ENCODE measurements at places on chromosomes 2 and 18.

GRCh38 chr2:11995456-11995855 lies 249.0 kb downstream of the LPIN1 start:
- peak; percentile 9 for DNase-seq

DNA sequence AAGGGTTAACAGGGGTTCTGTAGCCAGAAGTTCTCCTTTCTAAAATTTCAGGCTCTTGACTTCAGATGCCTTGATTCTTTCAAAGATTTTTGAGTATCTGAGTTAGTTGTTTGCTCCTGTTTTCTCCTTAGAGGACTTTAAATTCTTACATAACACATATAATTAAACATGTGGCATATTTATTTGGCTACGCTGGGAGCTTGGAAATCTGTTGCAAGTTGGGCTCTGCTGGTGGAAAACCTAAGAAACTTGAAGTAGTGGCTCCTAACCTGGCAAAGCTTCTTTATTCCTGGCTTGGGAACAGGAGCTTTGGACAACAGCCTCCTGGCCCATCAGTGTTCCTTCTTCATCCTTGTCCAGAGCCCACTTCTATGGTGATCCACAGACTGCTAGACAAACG lies 72.6 kb downstream of the VIT start:
- no peak for DNase-seq

- no peak for DNase-seq
Observed at GRCh38 chr2:230944757-230945372, 19.8 kb upstream of the GPR55 start.

- no peak for DNase-seq
Observed at GRCh38 chr2:65057391-65058052, 1.3 kb downstream of the CEP68 start.

DNA sequence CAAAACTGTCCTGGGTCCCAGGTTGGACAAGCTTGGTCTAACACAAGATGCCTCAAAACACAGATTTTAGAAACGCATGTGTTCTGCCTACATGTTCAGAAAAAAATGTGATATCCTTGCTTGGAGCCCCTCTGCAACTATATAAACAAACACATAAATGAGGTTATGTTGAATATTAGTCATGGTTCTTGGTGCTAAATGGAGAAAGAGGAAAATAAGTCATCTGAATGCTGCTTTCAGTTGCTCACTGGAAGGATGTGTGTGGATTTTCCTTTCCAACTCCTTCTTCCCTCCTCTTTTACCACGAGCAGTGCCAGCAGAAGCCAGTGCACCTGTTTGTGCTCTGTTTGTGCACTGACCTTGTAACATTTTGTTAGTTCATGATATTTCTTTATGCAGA lies 85.3 kb downstream of the PIEZO2 start:
- no peak for DNase-seq

DNA sequence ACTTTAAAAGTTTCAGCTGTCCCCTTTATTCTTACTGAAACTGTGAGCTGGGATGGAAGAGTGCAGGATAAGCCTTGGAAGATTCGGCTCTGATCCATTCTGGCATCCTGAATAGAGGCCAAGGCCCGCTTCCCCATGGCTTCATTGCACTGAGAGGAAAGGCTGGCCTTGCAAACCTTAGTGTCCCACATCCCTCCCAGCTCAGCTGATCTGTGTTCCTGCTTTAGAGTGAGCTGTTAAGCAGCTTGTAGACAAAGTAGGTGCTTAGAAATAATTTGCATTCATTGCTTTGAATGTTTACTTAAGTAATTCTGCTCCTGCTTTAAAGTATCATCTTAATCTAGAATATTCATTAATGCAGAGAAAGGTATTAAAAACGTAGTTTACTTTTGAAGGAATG lies 169.6 kb upstream of the BOD1L2 start:
- no peak for DNase-seq

- DNase-seq, result no peak
Observed at GRCh38 chr2:68588589-68588988, 54.8 kb upstream of the PROKR1 start.

DNA sequence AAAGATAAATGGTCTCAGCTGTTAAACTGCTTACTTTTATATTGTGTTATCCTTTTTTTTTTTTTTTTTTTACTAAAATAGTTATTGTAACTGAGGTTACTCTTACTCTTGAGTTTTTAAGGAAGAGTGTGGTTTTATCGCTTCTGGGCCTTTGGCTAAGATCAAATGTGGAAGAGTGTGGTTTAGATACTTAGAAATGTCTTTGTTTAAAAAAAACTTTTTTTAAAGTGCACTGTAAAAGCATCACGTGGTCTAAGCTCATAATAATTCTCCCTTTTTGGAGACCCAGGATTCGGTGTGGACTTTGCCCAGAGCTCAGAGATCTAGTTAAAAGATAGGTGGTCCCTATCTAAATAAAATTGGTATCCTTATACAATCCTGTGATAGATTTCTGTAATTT lies 11.9 kb upstream of the OXER1 start:
- no peak for DNase-seq

DNA sequence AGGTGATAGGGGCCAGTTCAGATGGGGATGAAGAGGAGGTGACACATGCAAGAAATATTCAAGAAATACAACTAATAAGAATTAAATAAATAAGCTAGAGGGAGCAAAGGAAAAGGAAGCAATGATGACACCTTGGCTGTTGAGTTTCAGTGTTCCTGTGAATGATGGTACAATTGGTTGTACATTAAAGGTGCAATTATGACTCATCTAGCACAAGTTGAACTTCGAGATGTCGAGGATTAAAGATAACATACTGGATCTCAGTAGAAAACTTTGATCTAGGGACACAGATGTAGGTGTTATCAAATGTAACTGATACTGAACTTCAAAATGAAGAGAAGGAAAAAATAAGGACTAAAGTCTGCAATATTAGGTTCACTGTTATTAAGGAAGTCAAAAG lies 760.6 kb upstream of the CHAC2 start:
- no peak for DNase-seq

DNA sequence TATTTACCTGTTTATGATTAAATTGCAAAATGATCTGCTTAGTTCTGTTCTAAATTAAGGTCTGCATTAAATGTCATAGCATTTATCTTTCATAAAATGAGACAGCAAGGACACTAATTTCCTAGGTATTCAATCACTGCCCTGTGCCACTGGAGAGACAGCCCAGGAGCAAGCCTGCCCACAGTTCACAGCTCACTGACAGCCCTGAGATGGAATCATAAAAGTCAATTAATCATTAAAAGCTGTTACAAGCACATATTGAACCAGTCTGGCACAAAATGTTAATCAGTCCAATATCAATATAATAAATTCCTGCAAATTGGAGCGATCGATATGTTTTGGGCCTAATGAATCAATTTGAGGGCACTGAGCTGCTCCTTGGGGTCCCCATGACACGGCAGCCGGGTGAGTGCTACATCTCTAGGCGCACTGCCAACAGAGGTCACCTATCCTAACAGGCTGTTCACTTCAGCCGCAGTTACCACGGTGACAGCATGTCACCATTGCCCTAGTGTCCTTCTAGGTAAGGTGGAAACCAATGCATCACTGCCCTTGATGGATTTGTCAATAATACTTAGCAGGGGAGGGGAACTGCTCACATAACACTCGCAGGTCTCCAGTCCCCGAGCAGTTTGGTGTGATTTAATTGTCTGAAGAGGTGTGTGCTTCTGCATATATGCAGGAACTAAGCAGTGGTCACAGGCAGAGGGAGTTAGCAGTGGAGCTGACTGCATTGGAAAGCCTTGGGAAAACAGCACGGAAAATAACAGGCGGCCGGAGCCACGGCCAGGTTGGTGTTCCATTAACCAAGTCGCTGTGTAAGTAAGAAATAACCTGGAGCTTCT lies 47.3 kb downstream of the POU3F3 start:
- DNase-seq, result no peak

- no peak for DNase-seq
Observed at GRCh38 chr2:67130531-67131256, 266.4 kb upstream of the ETAA1 start.

DNA sequence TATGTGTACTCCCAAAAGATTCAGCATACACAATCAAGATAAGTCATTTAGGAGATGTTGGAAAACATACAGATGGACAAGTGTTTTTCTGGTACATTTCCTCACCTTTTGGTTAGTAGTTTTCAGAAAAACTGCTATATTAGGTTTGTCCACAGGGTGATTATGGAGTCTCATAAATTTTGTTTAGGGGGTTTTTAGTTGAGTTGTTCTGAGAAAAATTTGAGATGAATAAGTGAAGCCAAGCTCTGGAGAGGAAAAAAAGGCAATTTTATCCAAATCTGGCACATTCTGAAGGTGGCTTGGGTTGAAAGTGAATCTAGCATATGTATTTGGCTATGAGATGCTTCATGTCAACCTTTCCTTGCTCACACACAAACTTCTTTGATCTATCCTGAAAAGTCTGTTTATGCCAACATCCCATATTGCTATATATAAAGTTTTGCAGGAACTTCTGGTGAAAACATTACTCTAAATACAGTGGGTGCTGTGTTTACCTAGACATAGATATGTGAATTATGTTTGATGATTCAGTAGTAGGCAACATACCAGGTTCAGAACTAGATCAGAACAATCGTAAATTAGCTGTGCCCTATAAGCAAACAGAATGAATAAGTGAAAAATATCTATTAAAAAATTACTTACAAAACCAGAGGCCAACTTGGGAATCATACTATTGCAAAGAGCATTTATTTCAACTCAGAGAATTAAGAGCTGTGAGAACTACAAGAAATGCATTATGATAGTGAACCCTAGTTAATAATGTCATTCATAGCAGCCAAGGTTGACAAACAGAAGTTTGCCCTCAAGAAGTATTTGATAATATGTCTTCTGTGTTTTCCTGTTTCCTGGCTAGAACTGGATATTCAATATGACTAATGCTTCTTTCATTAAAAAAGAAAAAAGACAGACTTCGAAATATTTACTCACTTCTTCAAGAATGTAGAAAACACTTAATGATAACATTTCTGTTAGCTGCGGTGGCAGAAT lies 552.0 kb downstream of the IRS1 start:
- DNase-seq, result peak; percentile 14

DNA sequence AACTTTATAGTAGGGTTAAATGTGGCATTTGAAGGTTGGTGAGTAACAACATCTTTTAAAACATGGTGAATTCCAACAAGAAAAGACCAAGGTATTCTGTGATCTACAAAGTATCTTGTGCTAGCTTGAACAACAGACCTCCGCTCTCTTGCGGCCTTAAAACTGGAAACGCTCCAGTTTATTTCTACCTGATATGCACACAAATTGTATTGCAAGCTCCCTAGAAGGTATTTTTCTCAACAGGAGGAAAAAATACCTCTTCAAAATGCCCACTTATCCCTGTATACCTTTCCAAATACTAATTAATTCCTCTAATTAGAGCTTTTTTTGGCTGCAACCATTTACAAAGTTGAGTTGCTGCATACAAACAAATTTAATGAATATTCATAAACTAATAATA lies 69.5 kb downstream of the KCNH7 start:
- no peak for DNase-seq

DNA sequence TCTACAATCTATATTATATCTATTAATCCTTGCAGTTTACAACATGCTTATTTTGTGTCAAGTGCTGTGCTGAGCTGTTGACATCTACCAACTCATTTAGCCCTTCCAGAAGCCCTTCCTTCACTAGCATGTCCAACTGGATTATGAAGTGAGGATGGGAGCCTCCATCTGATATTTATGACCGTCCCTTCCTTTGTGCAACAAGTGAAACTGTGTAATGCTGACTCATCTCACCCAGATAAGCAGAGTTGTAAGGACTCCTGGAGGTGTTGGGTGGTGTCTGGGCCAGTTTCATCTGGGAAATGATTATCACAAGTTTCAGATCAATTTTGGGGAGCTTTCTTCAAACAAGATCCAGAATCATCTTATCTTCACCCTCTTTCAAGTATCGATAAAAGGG lies 156.6 kb upstream of the ETAA1 start:
- peak; percentile 5 for DNase-seq

DNA sequence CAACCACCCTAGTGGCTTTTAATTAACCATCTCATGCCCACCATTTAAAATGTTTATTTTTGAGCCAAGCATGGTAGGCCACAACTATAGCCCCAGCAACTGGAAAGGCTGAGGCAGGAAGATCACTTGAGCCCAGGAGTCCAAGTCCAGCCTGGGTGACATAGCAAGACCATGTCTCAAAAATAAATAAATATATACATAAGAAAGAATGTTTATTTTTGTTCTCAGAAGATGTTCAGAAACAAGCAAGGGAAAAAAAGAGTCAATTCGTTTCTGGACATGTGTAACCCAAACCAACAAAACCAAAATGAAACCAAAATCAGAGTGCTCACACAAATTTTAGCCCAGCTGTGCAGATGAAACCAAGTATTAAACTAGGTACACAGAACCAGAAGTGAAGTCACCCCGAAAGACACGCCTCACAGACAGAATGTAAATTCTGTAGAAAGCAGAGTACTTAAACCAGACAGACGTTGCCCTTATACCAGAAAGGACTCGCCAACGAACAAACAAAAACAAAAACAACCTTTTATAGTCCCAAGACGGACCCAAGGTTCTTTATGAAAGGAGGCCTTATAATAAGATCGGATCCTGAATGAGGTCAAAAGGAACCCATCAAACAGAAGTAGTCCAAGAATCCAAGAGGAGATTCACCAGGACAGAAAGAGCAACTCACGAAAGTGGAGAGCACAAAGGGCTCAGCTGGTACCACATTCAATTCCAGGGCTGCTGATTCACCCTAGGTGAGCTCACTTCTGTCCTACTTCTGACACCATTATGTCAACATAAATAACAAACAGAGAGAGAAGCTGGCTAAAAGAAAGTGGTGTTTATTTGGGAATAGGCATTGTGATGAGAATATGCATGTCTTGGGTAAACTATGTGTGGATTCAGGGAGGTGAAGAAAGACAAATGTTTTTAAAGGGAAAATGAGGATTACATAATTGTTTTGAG lies 31.8 kb upstream of the MTCL1 start:
- no peak for DNase-seq

DNA sequence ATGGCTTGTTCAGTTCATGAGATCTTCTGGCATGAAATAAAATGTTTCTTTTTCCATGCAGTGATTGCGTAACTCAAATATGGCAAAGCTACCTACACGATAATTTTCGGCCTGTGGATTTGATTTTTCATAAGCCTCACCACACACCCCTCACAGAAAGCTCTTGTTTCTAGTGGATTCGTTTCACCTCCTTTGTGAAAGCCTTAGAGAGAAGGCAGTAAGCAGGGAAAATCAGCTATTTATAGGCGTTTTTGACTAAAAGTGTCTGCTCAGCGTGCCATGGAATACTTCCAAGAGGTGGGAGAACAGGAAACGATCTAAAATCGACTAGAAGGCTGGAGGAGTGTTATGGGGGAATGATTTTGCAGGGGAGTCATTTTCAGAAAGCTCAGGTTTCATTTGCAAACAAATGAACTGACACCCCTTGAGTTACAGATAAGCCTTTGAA lies 417.9 kb downstream of the TGIF1 start:
- no peak for DNase-seq

- DNase-seq, result no peak
Observed at GRCh38 chr2:136118819-136119716, 1.1 kb upstream of the CXCR4 start.
